ENCODE measurements at places on chromosomes 11 and 22. TPM values are rescaled to one million over a fixed set of nuclear protein-coding genes. Genes with fewer than 3 reads are reported as not detected.

The APOL5 gene
- not detected for polyA plus RNA-seq

The ALG9 gene
- 7.1 TPM for polyA plus RNA-seq

The OR52N4 gene
- polyA plus RNA-seq, result not detected

The PANX2 gene
- polyA plus RNA-seq, result not detected

The ACTN3 gene
- polyA plus RNA-seq, result 0.07 TPM

The MIOX gene
- polyA plus RNA-seq, result not detected

The OR4P4 gene
- not detected for polyA plus RNA-seq

The ROBO3 gene
- 3.4 TPM for polyA plus RNA-seq

The MMP3 gene
- polyA plus RNA-seq, result not detected

The SSTR3 gene
- polyA plus RNA-seq, result not detected

The ASCL2 gene
- 9.7 TPM for polyA plus RNA-seq

The LSP1 gene
- polyA plus RNA-seq, result 437 TPM

The VSTM5 gene
- polyA plus RNA-seq, result not detected

The CRYBA4 gene
- polyA plus RNA-seq, result 0.46 TPM

The VPS11 gene
- 33.0 TPM for polyA plus RNA-seq

The ANO5 gene
- not detected for polyA plus RNA-seq

The NOX4 gene
- polyA plus RNA-seq, result not detected

The OR8G1 gene
- not detected for polyA plus RNA-seq

The KDM4D gene
- polyA plus RNA-seq, result 0.22 TPM

The C11orf16 gene
- polyA plus RNA-seq, result not detected

The GGTLC2 gene
- not detected for polyA plus RNA-seq

The OR52I2 gene
- polyA plus RNA-seq, result not detected

The SMTNL1 gene
- not detected for polyA plus RNA-seq

The PGA4 gene
- polyA plus RNA-seq, result 1.6 TPM

The KCNQ1 gene
- 0.13 TPM for polyA plus RNA-seq

The CRYBB2 gene
- polyA plus RNA-seq, result not detected

The FREY1 gene
- polyA plus RNA-seq, result not detected
